Fibroblast of the aortic adventitia (primary cell): ENCODE measurements at places on chromosomes 1 and 21. TPM values are rescaled to one million over a fixed set of nuclear protein-coding genes. Genes with fewer than 3 reads are reported as not detected.

The VASH2 gene
- 0.90 and 3.3 TPM in 2 replicates for total RNA-seq

DNA sequence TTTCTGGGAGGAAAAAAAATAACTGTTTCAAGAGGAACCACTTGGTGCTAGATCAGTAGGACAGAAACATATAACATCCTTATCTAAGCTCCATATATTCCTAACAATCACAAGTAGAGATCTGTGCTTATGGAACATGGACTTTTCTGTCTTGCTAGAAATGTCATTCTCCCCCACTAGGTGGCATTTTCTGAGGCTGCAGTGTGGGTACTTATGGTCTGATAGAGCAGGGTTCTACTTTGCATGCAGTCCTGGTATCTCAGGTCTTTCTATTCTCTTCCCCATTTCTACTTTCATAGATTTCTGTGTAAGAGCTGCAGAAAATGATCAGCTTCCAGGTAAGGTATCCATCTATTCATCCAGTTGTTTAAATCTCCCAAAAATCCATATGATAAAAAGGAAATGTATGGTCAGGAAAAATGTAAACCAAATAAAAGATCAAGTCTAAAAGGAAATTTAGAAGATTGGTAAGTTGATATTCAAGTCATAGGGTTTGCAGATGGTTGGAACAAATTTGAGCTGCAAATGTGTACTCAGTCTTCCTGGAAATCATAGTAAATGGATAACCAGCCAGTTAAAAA, 1.5 kb downstream of the ZNF684 start:
- peak; percentile 65 for DNase-seq

- no peak for DNase-seq
These were observed 2.1 kb downstream of the BGLAP start for GRCh38 chr1:156244126-156244525.

DNA sequence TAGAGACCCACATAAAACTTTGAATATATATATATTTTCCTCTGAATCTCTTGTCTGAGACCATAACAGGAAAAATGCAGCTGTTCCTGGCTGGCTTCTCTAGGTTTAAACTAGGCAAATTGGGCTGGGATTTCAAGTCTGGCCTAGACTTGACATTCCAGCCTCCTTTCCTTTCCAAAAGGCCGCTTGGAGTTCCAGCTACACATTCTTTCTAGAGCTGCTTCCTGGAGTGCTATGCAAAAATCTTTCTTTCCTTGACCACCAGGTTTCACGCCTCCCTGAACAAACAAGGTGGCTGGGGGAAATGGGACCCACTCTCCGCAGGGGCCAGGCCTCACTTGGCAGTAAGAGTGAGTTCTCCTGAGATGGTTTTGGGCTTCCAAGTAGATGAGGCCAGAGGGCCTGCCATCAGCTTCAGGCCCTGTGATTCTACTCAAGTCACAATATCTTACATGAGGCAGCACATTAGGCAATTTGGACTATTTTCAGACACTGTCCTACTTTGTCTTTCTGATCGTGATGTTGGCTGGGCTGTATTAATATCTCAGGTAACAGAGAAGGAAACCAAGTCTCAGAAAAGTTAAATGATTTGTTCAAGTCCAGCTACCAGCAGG, 102.4 kb downstream of the FAM78B start:
- DNase-seq = peak; percentile 63

GRCh38 chr1:193402037-193402436, 215.6 kb upstream of the B3GALT2 start:
- DNase-seq = no peak
